ENCODE measurements at places on chromosomes 12 and 14.

DNA sequence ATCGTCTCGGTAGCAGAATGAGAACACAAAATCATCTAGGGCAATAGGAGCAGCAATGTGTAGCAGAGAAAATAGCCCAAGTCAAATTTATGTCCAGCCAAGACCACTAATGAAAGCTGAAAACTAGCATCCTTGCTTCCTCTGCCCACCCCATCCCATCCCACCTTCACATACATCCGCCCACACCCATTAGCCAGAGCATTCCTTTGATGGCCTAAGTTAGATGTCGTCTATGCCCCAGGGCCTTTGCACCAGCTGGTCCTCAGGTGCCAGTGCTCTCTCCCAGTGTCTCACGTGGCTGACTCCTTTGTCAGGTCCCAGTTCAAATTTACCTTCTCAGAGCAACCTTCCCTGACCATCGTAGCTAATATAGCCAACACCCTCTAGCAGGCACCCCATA is 17.8 kb upstream of the PPP2R5C start:
- no peak for DNase-seq

DNA sequence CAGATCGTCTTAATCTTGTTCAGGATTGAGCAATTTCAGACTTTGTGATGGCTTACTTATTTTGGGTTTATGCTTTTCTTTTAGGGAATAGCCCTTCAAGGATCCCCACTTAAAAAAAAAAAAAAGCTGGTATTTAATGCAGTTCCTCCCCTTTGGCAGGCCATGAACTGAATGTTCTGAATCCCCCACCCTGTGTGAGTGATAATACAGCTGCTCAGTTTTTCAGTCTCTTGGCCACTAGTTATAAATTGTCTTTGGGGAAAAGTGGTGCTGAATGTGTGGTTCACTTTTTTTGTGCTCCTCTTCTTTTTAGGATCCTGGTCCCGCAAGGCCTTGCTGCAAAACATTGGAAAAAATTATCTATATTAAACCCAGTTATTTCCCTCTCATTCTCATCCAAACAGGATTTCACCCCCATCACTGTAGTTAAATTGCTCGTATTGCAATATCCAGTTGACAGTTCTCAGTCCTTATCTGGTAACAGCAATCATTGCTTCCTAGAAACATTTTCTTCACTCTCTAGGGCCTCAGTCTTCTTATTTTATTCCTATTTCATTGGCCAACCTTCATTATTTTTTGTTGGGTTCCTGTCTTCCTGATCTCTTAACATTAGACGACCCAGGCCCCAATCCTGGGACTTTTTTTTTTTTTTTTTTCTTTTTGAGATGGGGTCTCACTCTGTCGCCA is 73.1 kb upstream of the PAWR start:
- DNase-seq: no peak

DNA sequence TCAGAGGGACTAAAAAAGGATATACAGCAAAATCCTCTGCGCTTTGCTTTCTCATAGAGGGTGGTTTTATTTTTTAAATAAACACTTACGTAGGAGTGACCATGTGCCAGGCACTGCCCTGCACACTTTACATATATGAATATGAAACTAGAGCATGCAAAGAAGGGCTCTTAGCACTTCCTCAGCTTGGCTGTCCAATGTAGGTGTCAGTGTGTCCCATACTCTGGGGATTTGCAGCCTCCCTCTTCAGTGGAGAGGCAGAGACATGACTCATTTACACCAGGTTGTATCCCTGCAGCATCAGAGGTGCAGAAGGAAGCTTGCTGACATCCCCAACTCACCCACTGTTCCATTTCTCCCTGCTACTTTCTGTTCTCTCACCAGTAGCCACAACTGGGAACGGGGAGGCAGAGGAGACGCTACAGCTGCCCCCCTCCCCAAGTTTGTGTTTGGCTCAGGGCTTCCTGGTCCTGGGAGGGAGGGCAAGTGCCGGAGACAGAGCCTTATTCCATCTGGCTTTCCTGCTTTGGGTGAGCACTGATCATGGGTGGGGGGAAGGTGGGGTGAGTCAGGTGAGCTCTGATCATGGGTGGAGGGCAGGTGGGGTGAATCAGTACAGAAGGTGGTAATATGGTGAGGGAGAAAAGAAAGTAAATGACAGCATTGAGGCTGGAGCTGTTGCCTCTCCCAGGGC is 4.9 kb upstream of the KRT5 start:
- no peak for DNase-seq

GRCh38 chr12:118472940-118473339 is 96.6 kb downstream of the SUDS3 start:
- DNase-seq: no peak

DNA sequence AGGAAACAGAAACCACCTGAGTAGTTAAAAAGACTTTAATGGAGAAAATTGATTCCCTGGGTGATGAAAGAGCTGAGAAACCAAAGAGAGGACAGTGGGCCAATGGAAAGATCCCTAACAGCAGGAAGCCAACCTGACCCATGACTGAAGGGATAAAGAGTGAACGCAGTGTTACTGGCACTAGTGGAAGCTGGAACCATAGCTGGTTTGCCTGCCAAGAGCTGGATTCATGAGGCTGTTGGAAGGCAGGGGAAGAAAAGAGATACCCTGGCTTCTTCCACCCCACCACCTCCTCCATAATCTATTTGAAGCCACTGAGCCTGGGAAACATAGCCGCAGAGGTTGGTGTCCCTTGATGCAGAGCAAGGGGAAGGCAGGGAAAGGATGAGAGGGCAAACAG is 125.5 kb upstream of the PRKD1 start:
- peak; percentile 20 for DNase-seq

DNA sequence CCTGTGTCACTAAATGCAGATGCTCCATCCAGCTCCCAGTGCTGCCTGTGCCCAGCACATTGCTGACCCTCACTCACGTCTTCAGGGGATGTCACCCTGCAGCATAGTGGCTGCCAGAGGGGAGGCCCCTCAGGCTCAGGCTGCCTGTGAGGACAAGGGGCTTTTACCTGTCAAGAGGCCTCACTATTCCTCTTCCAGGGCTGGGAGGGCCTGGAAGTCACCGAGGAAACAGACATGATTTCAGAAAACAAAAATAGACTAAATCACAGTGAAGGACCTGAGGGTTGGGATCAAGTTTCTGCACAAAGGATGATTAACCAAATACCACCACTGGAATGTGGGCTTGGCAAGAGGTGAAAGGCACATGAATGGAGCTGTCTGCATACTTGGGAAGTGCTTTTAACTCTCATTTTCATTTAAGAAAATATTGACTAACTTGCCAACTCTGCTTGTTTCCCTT is 1202.3 kb downstream of the BCL11B start:
- no peak for DNase-seq

- no peak for DNase-seq
Observed at GRCh38 chr12:46650688-46651087, 175.1 kb downstream of the SLC38A4 start.

DNA sequence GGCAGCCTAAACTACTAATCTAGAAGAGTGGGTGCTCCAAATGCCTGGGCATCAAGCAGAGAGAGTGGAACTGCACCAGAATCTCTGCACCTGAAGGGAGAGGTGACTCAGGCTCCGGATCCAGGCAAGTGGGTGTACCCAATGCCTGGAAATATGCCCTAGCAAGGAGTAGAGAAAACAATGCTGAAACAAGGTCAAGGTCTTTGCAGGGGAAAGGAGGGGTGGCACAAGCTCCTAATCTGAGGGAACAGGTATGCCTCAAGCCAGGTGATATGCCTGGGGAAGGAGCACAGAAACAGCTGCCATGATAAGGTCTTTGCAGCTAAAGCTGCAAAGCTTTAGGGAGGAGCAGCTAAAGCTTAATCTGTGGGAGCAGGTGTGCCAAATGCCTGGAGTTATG is 136.0 kb upstream of the KITLG start:
- DNase-seq: no peak

- DNase-seq: no peak
Observed at GRCh38 chr12:128543460-128543859, 276.5 kb downstream of the TMEM132C start.

DNA sequence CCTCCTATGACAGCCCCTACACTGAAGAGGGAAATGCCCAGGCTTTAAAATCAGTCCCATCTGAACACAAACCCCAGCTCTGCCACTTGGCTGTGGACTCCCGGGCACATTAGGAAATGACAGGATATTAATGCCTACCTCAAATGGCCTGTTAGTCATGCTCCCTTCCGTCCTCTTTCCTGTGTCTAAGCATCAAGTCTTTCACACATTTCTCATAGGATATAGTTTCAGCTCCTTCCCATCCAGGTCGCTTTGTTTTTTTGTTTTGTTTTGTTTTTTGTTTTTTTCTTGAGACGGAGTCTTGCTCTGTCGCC is 16.1 kb downstream of the PLEK2 start:
- no peak for DNase-seq

DNA sequence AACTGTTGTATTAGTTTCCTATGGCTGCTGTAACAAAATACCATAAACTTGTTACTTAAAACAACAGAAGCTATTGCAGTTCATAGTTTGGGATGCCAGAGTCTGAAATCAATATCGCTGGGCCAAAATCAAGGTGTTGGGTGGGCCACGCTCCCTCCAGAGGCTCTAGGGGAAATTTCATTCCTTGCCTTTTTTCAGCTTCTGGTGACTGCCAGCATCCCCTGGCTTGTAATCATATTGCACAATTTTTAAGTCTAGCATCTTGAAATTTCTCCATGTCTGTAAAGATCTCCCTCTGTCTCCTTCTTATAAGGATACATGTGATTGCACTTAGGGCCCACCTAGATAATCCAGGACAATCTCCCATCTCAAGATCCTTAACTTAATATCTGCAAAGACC is 48.8 kb upstream of the GARIN6 start:
- DNase-seq: no peak

- no peak for DNase-seq
Observed at GRCh38 chr12:127809275-127809674, 457.7 kb upstream of the TMEM132C start.

- peak; percentile 54 for DNase-seq
Observed at GRCh38 chr12:14314801-14315200, 50.7 kb upstream of the ATF7IP start.

- DNase-seq: no peak
Observed at GRCh38 chr12:15155271-15155670, 65.9 kb downstream of the RERG start.

DNA sequence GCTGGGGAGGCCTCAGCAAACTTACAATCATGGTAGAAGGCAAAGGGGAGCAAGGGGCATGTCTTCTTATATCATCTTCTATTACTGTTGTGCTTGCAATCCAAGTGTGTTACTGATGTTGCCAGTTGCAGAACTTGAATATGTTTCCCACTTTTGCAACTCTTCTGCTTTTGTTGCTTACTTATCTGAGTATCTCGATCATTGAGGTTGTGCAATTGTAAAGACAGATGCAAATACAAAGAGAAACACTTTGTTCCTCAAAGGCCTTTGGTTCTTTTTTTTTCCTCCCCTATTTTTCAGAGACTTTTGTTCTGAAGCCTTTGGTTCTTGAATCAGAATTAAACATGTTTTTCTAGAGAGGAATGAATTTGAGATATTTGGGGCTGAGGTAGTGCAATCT is 3.7 kb upstream of the COX8C start:
- DNase-seq: peak; percentile 44

DNA sequence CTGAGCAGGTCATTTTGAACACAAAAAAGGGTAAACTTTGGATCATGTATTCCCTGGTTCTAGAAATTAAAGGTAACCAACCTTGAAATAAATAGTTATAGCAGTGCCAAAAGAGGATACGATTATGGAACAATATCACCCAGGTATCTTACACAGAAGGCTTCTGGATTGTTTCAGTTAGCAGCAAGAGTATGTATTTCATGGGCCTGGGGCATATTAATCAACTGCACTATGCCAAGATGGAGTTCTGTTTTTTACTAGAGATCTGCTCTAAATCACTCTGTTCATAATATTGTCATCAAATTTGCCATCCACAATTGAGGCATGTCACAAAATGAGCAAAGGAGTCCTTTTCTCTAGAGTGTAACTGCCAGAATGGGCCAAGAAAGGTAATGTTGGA is 357.1 kb downstream of the RAD51B start:
- DNase-seq: no peak

DNA sequence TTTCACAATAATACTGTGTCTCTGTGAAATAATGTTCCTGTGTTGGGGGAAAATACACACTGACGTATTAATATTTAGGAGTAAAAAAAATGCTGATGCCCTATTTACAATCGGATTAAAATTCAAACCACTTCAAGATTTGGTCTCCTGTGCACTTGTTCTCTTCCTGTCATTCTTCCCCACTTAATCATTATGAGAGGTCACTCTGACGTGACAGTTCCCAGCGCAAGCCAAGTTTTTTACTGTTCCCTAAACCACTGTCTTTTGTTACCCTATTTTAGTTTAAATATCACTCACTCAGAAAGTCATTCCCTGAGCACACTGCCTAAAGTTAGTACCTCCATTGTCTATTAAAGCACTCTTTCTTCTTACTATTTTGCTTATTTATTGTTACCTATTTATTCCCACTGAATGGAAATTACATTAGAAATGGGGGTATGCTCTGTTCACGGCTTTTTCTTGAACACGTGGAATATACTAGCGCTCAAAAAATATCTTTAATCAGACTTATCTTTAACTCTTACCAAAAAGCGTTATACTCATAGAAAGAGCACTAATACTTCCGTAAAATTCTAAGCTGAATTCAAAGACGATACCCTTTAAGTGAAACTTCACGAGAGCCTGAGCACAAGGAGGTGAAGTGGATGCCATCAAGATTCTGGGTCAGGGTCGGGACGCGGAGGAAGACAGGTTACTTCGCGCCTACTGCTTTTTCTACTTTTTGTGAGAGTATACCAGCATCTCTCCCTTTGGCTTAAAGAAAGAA is 670 bp upstream of the PSMA3 start:
- DNase-seq: peak; percentile 69

Measured in pons (tissue), 1 donor.